Regular cardiac myocyte (primary cell): ENCODE measurements at places on chromosomes 12 and 14. TPM values are rescaled to one million over a fixed set of nuclear protein-coding genes. Genes with fewer than 3 reads are reported as not detected.

The NDUFA12 gene
- total RNA-seq, result 99.5 and 126 TPM in 2 replicates

The KLRC4 gene
- total RNA-seq, result not detected in 2 replicates

The JPH4 gene
- total RNA-seq, result not detected in 2 replicates

The ITGB7 gene
- total RNA-seq, result 0.19 and 0.56 TPM in 2 replicates

The PLA2G1B gene
- total RNA-seq, result not detected in 2 replicates

The DNAH10 gene
- total RNA-seq, result 0.58 and 20.0 TPM in 2 replicates

The RTN1 gene
- total RNA-seq, result under 0.01 and 0.19 TPM in 2 replicates

The ACSM4 gene
- not detected in 2 replicates for total RNA-seq

The INHBC gene
- total RNA-seq, result not detected in 2 replicates
